ENCODE measurements at places on chromosomes 4 and X.

- DNase-seq: no peak
Measured at GRCh38 chrX:19886883-19887531, 393 bp downstream of the SH3KBP1 start.

DNA sequence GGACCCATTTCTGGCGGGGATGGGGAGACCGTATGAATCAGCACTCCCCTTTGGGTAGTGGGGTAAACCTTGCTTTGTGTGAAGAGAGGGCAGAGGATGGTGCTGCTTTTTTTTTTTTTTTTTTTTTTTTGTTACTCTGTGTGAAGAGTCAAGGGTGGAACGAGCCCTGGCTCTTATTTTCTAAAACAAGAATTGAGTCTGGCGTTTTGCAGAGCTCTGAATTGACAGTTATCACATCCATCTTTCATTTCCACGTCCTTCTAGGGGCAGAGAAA is 1.2 kb downstream of the SLAIN2 start:
- peak; percentile 23 for DNase-seq

DNA sequence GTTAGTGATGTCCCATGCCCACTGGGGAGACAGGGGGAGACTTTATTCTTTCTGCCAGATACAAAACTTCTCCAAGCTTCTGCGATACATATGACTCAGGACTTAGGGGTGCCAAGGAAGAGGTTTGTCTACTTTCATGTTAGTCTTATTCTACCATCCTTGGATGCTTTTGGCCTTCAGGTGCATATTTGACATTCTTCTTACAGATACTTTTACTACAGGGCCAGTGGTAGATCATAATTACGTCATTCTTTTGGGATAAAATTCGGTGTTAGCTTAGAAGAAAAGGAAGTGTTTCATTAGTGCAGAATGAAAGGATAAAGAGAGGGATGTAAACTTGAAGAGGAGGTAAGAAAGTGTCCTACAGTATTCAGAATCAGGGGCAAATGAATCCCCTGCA is 245.2 kb downstream of the THOC2 start:
- no peak for DNase-seq

DNA sequence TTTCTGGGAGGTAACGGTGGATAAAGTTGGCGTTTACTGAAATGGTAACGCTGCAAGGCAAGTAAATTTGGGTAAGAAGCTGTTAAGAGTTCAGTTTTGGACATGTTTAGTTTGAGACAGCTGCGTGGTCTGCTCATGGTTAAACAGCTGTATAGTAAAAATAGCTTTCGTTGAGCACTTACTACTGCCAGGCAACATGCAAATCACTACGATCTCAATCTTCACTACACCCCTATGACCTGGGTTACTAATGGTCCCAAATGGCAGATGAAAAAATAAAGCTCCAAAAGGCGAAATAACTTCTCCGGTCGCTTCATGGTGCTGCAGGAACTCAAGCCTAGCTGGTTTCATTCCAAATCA is 22.2 kb downstream of the FABP2 start:
- peak; percentile 56 for DNase-seq

DNA sequence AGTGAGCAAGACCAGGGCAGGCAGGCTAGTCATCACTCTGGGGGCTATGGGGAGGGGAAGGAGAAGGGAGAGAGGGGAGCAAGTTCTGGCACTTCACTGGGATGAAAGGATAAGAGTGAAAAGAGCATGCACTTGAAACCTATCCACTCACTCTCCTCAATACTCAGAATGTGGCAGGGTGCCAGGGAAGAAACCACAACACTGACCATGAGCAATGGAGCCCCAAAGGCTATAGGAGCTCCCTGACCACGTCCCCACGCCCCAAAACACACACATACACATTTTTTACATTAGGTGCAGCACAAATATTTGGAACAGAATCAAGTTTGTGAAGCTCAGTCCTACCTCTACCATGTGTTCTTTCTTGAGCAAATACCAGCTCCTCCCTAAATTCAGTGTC is 132.2 kb downstream of the IDS start:
- no peak for DNase-seq

GRCh38 chrX:100319716-100320115 is 90.4 kb downstream of the PCDH19 start:
- no peak for DNase-seq

GRCh38 chr4:40984051-40984450 is 230.3 kb downstream of the APBB2 start:
- no peak for DNase-seq

DNA sequence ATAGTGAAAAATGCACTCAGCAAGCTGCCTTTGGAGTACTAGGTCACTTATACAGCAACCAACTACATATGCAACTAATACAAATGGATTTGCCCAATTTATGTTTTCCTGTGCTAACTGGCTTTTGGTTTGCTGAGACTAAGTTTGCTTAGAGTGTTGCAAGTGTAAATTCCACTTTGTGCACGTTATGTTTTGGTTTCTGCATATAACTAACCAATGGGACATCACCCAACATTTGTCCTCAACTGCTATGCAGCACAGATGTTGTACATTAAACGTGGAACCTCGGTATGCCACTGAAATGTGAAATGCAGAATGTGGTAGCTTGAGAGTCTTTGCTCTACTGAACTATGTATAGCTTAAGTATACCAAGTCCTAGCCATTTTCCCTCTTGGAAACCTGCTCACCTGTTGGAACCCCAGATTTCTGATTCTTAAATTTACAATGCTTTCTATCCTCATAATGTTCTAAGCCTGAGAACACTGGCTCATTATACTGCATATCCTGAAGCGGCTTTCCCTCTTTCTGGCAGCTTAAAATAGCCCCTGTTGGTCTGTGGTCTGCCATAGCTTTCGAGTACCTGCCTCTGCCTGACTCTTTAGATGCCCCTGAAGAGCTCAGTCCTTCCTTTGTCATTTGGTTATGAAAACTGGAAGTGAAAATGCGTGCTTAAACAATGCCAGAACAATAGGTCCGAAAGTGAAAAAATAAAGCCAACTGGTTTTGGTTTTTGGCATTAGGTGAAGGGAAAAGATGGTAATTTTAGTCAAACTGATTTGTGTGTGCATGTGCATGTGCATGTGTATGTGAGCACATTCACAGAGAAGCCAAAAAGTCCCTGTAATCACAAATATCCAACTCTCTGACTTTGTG is 158.0 kb downstream of the SH2D1A start:
- no peak for DNase-seq

- no peak for DNase-seq
Measured at GRCh38 chr4:6379767-6380745, 92.4 kb downstream of the PPP2R2C start.

DNA sequence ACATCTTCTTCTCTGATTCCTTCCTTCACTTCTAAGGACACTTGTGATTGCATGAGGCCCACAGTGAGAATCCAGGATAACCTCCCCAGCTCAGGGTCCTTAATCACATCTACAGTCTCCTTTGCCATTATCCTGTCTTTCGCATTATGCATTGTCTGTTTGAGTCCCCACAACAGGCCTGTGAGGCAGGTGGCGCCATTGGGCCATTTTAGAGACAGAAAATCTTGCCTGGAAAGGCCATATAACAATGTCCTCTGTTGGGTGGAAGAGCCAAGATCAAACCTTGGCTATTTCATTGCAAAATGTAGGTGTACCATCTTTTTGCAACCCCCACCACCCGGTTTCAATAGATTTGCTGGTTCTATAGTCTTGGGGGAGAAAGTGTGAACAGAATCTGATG is 11.8 kb upstream of the DCUN1D4 start:
- DNase-seq: peak; percentile 63

GRCh38 chr4:76276813-76277212 is 25.3 kb downstream of the FAM47E start:
- DNase-seq: no peak

DNA sequence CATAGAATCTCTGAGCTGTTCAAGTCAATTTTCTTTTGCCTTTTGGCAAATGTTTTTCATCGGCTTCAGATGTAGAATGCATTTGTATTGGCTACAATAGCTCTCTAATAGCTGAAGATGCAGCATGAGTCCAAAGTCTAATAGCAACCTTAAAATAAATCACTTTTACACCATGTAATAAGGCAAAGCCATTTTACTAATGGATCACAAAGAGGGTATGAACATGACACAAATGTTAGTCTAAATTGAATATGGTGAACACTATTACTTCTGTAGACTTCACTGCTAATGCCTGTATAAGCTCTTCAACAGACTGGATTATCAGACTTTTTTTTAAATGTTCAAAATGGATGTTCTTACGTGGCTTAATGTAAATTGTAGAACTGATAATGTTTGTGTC is 645.3 kb downstream of the TLL1 start:
- no peak for DNase-seq

DNA sequence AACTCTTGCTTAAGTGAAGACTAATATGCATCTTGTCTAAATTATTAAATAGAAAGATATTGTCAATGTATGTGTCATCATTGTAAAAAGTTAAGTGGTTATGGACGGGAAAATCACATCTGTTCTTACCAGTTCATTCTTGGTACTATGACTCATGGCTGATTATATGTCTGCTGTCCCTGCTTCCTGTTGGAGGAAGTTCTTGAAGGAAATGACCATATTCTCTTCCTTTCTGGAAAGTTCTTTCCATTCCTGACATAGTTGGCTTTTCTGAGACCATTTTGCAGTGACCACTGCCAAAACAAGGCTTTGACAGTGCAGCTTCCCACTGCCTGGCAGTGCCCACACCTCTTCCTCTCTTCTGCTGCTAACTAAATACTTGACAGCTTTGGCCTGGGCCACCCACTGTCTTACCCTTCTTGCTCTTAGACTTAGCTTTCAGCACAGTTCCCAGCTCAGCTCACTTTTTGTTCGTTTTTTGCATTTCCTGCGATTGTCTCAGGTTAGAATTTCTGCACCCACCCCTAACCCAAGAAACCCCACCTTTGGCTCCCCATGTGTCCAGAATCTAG is 13.2 kb upstream of the CLDN24 start:
- no peak for DNase-seq

DNA sequence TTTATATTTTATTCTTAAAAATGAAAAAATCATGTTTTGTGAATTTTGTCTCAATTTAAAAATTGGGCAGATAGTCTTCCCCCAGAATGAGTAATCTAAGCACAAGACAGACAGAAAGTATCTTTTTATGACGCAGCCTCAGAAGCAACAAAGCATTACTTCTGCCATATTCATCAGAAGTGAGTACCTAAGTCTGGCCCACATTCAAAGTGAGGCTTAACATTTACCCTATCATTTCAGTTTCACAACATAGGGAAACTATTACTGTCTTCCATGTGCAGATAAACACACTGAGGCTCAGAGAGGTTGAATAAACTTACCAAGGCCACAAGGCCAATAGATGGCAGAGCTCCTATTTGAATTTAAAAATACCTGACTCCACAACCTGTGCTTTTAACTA is 4.4 kb upstream of the PRDX4 start:
- DNase-seq: no peak

- DNase-seq: no peak
Measured at GRCh38 chr4:93152491-93152890, 676.1 kb upstream of the ATOH1 start.

- DNase-seq: no peak
Measured at GRCh38 chr4:47543331-47543730, 58.3 kb downstream of the ATP10D start.

- DNase-seq: no peak
Measured at GRCh38 chr4:87108142-87108546, 112.3 kb downstream of the KLHL8 start.

GRCh38 chr4:168845897-168846296 is 164.2 kb downstream of the CBR4 start:
- no peak for DNase-seq

GRCh38 chr4:165208221-165208652 is 876 bp downstream of the KLHL2 start:
- DNase-seq: no peak

DNA sequence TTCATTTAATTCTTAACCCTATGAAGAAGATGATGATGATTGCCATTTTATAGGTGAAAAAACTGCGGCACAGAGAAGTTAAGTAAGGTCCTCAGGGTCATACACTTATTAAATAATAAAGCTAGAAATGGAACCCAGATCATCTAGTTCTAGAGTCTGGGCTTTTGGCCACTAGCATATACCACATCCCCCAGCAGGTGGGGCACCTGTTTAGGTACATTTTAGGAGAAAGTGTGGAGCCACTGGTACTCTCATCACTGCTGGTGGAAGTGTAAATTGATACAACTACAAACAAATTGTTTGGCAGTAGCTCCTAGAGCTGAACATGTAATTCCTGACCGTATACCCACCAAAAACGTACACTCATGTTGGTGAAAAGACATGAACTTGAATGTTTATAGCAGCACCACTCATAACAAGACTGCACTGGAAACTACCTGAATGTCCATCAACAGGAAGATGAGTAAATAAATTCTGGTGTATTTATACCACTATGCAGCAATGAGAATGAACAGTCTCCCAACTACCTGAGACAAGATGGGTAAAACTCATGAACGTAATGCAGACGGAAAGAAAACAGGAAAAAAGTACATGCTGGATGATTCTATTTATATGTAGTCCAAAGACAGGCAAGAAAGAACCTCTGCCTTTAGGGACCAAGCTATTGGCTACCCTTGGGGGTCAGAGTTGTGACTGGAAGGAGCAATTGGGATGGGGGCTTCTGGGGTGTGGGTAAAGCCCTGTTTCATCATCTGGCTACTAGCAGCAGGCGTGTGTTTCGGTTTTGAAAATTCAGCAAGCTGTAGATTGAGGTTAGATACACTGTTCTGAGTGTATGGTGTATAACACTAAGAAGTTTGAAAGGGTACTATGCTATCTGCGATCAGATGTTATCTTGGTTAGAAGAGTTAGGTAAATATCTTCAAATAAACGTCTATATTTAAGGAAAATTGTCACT is 72.3 kb upstream of the ADGRG2 start:
- peak; percentile 12 for DNase-seq

- no peak for DNase-seq
Measured at GRCh38 chrX:56068274-56068758, 163.8 kb upstream of the KLF8 start.

- DNase-seq: peak; percentile 55
Measured at GRCh38 chrX:47030339-47030738, 47.9 kb upstream of the RGN start.

DNA sequence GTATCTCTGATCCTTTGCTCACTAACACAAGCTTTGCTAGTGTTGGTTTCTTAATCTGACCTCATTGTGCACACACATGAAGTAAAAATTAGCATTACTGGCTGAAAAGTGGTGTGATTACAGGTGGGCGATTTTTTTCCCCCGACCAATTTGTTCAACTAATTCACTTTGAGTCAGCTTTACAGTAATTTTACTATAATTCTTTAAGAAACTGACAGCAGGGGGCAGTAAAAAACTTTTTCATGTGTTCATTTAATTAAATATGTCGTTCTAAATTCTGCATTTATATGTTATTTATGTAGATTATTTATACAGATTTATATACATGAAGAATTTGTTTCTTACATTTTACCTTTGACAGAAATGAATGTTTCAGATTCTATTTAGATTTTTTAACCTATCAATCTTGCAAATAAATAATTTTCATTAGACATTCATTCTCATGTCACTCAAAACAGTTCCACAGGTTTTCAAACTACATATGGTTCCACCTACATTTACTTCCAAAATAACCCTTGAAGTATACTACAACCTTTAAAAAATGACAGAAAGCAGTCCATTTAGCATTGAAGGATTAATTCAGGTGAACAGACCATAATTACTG is 17.5 kb downstream of the PALLD start:
- DNase-seq: peak; percentile 34

- no peak for DNase-seq
Measured at GRCh38 chr4:184849185-184849584, 23.4 kb upstream of the ACSL1 start.

- no peak for DNase-seq
Measured at GRCh38 chr4:110823251-110823650, 200.4 kb upstream of the PITX2 start.

- no peak for DNase-seq
Measured at GRCh38 chrX:118978451-118978850, 4.0 kb downstream of the LONRF3 start.

GRCh38 chrX:109830157-109830703 is 97.2 kb upstream of the ACSL4 start:
- no peak for DNase-seq

- no peak for DNase-seq
Measured at GRCh38 chr4:115325836-115326235, 212.4 kb upstream of the NDST4 start.
